ENCODE measurements at places on chromosomes 16 and 17. TPM values are rescaled to one million over a fixed set of nuclear protein-coding genes. Genes with fewer than 3 reads are reported as not detected.

GRCh38 chr16:50428116-50428515 is 59.3 kb upstream of the BRD7 start:
- no peaks in the 10 kb centered on the region for H3K4me1 ChIP-seq
- H3K27ac ChIP-seq, result no peak overlapping the region
- no peaks in the 10 kb centered on the region for H3K27me3 ChIP-seq
- no peak overlapping the region for H3K4me3 ChIP-seq
- DNase-seq, result no peak

DNA sequence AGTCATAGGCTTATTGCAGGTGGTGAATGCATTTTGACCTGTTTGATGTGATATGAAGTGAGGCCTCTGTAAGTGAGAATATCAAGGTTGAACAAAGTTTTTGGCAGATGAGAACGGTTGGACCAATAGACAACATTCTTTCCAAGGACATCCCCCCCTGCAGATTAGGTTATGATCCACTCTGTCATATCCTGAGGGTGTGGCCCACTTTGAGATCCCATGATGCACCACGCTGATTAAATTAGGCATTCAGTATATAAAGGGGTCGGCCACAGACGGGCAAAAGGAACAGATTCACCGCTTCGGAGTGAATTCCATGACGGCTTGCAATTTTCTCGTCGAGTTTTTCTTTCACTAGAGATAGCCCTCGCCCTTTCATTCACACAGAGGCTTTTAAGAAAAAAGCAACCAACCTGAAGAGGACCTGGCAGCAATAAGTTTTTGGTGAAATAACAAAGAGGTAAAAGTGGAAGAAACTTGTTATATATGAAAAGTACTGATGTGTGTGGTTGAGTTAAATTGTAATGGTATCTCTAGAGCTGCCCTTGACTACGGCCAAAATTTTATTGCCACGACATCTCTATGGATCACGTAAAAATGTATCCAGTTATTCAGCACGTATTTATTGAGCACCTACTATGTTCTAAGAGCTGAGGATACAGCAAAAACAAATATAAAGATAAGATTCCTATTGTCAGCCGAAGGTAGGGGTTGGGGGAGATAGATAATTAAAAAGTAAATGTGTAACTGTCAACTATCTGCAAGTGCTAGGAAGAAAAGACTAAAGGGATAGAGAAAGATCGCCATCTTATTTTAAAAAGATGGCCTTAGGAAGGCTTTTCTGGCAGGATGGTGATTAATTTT is 1.7 kb upstream of the RBBP6 start:
- H3K4me3 ChIP-seq, result no peak overlapping the region

- H3K27me3 ChIP-seq, result no peaks in the 10 kb centered on the region
- H3K4me3 ChIP-seq, result no peak overlapping the region
- no peaks in the 10 kb centered on the region for H3K36me3 ChIP-seq
- peaks cover 10% of the 10 kb centered on the region for H3K4me1 ChIP-seq
- DNase-seq, result no peak
Measured at GRCh38 chr16:79697562-79698112, 97.1 kb upstream of the MAF start.

GRCh38 chr16:75593825-75594820 is 27.9 kb downstream of the GABARAPL2 start:
- no peaks in the 10 kb centered on the region for H3K36me3 ChIP-seq
- no peaks in the 10 kb centered on the region for H3K27me3 ChIP-seq
- no peak for DNase-seq
- H3K27ac ChIP-seq, result peak overlapping the region; percentile 8

RNF135 gene
- total RNA-seq, result 4.6 TPM
